ENCODE measurements at places on chromosomes 4 and X.

- no peak for DNase-seq
These were observed 277.9 kb downstream of the CFAP299 start for GRCh38 chr4:80613470-80613869.

DNA sequence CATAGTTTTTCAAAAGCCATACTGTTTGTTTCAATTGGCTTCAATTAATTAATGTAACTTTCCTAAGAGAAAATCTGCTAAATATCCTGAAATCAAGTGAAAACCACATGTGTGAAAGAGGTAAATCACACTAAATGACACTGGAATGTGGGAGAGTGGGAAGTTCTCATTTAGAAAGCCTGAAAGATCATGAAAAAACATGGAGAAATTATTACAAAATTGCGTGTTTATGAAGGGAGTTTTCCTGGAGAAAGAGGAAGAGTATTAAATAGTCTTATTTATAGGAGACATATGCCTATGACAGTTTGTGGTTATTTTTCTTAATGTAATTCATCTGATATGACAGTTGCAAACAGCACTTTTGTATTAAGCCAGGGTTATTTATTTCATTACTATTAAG, 183.7 kb downstream of the DKK2 start:
- DNase-seq, result no peak

DNA sequence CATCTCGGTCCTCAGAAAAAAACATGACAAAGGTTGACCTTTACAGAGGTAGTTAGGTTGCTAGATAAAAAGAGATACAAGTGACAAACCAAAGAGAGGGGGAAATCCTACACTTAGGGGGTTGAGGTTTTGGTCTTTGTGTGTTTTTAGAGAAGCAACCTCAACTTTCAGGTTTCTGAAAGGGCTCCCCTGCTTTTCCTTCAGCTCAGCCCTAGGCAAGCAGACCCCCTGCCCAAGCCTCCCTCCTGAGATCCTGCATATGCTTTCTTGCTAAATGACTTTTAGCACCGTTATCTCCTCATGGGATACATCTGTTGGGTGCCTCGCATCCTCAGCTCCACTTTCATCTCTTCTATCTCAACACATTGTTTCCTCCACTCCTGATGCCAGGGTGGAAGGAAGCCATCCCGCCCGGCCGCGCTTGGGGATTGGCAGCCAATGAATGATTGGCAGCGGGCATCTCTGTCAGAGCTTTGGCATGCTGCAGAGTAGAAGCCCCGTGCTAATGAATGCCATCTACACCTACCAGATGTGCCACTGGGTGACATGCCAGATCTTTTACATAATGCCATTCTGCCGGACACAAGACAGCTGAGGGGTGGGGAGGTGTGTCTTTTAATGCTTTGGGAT, 15.0 kb upstream of the PRDM8 start:
- no peak for DNase-seq

DNA sequence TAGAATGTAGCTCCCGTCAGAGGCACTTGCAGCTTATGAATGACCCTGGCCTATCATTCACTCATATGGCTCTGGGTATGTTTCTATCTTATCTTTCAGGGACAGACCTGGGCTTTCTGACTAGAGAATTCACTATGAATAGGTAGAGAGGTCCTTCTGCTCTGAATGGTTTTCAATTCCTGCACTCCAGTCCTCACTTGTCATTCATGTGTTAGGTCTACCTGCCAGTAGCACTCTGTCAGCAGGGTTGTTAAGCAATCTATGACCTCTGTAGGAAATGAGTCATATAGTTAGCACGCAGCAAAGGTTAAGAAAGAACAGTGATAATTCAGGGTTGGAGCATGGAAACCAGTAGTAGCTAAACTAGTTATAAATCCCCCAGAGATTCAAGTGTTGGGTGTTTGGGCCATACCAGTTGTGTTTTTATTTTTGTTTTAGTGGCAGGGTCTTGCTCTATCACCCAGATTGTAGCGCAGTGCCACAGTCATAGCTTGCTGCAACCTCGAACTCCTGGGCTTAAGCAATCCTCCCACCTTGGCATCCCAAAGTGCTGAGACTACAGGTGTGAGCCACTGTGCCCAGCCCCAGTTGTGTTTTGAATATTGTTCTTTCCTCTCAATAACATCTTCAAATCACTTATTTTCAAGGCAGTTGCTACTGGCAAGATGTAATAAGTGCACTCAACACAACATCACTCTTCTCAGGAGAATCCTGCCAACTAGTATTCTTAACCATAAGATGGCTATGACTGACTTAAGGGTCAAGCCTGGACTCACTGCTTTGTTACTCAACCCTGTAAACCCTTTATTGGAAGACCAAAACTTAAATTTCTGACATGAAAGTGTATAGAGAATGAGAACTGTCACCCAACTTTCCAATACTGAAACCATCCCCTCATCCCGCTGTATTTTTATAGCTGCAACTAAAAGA, 25.1 kb downstream of the ARL13A start:
- DNase-seq, result peak; percentile 6

DNA sequence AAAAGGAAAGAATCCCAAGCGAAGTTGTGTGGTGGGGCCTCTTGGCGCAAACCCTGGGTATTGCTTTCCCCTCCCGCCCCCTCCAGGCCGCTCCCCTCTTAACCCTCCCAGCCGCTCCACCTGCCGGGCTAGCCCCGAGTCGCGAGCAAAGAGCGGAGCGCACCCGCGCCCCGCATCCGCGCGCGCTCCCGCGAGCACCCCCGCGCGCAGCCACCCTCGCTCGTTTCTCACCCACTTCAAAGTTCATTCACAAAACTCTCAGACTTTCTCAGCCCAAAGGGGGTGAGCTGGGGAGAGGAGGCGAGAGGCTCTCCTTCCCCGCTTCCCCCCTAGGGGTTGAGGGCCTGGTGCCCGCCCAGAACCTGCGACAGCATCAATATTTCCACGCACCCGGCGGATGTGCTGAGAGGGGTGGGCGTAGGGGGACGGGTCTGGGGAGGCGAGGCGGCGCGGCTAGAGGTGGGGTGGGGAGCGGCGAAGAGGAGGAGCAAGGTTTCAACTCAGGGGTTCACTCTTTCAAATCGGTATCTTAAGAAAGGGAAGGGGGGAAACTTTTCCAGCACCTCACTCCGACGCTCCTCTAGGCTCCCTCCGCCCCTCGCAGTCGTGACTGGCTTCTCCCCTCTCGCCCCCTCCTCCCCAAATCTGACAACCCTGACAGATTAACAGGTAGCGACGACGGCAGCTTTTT, 1.8 kb downstream of the MAML3 start:
- DNase-seq, result no peak

DNA sequence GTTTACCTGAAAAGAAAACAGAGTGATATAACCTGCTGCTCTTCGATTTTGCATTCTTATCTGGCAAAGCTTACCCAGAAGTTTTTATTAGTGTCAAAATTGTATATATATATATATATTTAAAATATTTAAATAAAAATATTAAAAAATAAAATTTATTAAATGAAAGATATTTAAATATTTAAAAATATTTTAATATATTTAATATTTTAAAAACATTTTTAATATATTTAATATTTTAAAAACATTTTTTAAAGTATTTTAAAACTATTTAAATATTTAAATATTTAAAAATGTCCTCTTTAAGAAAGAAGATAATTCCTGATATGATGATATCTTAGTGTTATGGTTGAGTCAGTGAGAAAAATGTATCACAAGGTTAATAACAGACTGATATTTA, 317.2 kb downstream of the EPHA5 start:
- DNase-seq, result no peak

GRCh38 chrX:104098151-104098808, 14.0 kb upstream of the ZCCHC18 start:
- DNase-seq, result peak; percentile 30

GRCh38 chrX:1493877-1494510, 41.3 kb upstream of the ASMTL start:
- DNase-seq, result no peak

GRCh38 chr4:143482840-143483239, 30.7 kb upstream of the SMARCA5 start:
- peak; percentile 18 for DNase-seq

- DNase-seq, result no peak
These were observed 127.3 kb downstream of the ATP10D start for GRCh38 chr4:47612116-47613023.

GRCh38 chr4:61786211-61786610, 586.1 kb downstream of the ADGRL3 start:
- no peak for DNase-seq

DNA sequence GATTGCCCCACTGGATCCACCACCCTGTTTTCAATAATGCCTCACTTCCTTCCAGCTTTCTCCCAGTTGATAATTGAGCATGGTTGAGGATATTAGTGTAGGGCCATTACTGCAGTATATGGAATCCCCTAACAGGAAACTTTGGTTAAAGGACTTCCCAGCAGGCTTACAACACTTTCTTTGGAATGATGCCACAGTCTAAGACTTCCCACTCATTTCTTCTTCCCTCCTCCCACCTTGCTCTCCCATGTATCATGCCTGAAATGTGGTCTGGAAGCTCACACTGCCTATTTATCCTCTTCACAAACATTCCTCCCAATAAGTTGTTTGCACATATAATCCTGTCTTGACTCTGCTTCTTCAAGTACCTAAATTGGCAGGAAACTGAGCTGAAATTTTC, 863.3 kb downstream of the CENPC start:
- no peak for DNase-seq

DNA sequence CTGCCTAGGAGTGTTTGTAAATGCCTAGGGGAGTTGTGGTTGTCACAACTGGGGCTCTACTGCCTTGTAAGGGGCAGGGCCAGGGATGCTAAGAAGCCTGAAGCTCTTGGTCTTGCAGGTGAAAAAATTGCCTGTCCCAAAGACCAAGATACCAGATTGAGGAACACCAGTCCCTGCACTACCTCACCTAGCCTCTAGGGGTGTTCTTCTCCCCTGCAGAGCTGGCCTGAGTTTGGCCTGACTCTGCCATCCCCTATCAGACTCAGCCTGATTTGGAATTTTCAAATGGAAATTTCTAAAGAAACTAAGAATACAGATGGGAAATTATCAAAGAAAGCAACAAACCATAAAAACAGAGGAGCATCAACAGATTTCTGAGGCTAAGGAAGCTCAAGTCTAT, 90.4 kb downstream of the ZC4H2 start:
- DNase-seq, result no peak

DNA sequence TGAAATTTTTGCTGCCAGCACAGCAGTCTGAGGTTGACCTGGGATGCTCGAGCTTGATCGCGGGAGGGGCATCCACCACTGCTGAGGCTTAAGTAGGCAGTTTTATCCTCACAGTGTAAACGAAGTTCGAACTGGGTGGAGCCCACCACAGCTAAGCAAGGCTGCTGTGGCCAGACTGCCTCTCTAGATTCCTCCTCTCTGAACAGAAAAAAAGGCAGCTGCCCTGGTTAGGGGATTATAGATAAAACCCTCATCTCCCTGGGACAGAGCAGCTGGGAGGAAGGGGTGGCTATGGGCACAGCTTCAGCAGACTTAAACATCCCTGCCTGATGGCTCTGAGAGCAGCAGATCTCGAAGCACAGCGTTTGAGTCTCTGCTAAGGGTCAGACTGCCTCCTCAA, 314.6 kb downstream of the STPG2 start:
- no peak for DNase-seq

- no peak for DNase-seq
These were observed 13.3 kb upstream of the AASDH start for GRCh38 chr4:56400560-56400959.

All from GM04504 (cell line).